ENCODE measurements at places on chromosomes 11 and 22.

GRCh38 chr22:42269432-42270175, 849 bp downstream of the TCF20 start:
- DNase-seq = no peak

- DNase-seq = no peak
Observed at GRCh38 chr11:18736590-18737148, 10.7 kb upstream of the IGSF22 start.

GRCh38 chr11:17915500-17916143, 97.2 kb downstream of the SERGEF start:
- no peak for DNase-seq

DNA sequence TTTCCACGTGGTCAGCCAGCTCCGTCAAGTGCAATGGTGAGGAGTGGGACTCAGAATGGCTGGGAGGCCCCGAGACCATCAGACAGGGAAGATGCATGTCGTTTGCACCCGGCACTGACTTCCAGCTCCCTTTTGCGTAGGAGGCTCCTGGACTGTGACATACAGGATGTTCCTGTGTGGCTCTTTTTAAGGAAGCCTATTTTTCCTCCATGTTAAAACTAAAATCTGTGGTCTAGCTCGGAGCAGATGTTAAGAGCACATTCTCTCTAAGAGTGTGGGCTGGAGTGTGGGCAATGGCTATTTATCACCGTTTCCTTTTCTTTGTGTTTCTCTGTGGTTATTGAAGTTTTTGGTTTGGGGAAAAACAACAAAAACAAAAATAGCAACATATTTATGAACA, 40.9 kb upstream of the AMPD3 start:
- no peak for DNase-seq

GRCh38 chr11:12741671-12742216, 67.5 kb downstream of the TEAD1 start:
- DNase-seq = no peak

DNA sequence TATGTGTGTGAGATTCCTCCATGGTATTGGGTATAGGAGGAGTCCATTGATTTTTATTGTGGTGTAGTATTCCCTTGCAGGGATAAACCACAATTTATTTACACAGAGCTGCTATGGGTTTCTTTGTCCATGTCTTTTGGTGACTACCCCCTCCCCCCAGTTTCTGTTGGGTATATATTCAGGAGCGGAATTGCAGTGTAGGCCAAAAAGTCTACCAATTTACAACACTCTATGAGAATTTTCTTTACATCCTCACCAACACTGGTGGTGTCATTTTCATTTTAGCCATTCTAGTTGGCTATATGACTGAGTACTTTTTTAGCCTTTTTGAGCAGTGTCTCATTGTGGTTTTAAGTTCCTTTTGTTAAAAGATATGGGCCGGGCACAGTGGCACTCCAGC, 55.2 kb upstream of the ATXN10 start:
- DNase-seq = no peak

DNA sequence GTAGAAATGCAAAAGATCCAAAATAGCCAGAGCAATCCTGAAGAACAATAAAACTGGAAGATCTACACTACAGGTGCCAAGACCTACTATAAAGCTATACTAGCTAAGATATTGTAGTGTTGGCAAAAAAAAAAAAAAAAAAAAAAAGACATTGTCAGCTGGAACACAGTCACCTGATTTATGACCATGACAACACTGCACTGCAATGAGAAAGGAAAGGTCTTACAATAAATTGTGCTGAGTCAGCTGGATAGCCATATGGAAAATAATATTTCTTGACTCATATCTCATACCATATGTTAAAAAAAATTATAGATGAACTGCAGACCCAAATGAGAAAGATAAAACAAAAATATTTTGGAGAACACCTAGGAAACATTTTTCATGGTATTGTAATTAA, 3.1 kb upstream of the PANX3 start:
- DNase-seq = no peak

DNA sequence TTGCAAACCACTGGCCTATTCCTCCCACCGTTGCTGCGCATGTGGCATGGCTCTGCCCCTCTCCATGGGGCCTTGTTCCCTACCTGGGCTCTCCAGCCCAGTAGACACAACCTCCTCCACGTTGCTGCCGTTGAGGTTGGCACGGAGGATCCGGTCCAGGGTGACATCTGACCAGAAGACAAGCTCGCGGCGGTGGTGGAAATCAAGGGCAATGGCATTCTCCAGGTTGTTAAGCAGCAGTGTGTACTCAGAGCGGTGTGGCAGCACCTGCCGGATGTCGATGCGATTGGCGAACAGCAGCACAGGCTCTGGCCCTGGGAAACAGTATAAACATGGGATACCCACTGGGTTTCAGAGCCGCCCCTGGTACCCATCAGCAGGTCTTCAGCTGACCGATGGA, 23.8 kb downstream of the LRP4 start:
- DNase-seq = no peak

DNA sequence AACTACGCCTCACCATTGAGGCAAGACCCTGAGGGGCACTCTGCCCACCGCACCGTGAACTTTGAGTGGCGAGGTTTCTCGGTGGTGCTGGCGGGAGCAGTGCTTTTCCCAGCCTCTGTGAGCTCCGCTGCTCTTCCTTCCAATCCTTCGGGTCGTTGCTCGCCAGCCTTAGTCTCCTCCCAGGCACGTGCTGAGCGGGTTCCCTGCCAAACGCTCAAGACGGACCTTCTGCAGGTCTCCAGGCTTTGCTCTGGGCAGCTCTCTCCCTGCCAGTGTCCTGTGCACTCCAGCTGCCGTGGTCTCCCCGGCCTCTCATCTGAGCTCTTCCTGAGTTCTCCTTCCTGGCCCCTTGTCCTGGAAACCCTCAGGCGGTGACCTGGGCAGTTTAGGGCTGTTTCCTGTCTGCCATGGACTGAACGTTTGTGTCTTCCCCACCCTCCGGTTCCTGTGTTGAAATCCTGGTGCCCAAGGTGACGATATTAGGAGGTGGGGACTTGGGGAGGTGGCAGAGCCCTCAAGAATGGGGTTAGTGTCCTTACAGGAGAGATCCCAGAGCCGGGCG, 11.2 kb upstream of the MUC6 start:
- no peak for DNase-seq

DNA sequence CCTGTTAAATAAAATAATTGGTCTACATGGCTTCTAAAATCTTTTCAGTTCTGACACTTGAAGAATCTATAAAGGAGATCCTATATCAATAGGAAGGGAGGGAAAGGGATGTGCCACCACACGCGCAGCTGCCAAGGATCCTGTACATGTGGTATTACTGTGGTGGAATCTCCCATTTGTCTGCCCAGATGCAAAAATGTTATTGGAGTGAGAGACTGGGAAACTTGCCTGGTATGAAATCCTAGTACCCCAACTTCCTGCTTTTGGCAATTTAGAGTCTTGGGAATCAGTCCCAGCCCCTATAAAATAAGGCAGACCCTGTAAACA, 81.9 kb upstream of the PICALM start:
- peak; percentile 67 for DNase-seq

DNA sequence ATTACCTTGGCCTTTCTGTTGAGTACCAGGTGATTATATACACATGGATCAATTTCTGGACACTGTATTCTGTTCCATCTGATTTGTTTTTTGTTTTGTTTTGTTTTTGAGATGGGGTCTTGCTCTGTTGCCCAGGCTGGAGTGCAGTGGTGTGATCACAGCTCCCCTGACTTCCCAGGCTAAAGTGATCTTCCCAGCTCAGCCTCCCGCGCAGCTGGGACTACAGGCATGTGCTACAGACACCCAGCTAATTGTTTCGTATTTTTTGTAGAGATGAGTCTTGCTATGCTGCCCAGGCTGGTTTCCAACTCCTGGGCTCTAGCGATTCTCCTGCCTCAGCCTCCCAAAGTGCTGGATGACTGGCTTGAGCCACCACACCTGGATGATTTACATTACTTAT, 19.0 kb downstream of the TCIRG1 start:
- no peak for DNase-seq

DNA sequence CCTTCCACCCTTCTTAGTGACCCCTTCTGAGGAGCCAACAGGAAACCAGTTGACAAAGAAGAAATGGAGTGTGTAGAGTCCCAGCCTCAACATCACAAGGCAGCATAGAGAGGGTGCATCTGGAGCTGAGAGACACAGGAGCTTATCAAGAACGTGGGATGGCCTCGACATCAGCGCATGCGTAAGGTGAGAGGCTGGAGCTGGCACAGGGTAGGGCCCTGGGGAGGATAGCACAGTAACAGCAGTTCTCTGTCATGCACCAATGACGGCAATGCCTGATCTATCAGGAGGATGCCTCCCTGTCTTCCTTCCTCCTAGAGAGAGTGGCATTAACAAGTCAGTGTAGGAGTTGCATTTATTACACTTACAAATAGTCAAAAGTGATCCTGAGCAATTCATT, 426.1 kb downstream of the NTM start:
- DNase-seq = no peak

DNA sequence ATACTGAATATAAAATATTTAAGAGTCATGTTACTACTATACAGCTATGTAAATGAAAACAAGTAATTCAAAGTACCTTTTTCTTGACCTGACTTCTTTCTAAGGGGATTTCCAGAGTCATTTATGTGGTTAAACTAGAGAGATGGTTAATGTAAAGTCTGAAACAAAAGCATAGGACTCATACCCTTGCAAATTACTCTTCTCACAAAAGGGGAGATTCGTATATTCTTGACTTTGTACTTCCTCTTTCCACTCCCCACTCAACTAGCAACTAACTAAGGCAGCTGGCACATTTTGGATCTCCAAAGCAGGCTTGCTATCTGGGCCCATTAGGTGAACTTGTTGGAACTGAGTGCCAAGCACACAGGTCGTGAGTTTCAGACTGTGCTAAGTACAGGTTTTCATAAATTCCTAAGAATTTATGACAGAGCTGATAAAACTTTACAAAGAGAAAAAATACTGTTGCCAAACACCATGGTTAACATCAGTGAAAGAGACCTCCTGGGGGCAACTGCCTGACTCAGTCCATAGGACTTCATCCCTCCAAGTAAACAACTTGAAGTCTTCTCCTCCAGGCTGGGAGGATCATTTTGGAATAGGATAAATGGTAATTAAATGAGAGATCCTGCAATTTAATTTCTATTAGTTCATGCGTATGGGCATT, 77.0 kb upstream of the DDI1 start:
- peak; percentile 40 for DNase-seq

- peak; percentile 49 for DNase-seq
Observed at GRCh38 chr11:72548463-72548862, 114.1 kb upstream of the CLPB start.

DNA sequence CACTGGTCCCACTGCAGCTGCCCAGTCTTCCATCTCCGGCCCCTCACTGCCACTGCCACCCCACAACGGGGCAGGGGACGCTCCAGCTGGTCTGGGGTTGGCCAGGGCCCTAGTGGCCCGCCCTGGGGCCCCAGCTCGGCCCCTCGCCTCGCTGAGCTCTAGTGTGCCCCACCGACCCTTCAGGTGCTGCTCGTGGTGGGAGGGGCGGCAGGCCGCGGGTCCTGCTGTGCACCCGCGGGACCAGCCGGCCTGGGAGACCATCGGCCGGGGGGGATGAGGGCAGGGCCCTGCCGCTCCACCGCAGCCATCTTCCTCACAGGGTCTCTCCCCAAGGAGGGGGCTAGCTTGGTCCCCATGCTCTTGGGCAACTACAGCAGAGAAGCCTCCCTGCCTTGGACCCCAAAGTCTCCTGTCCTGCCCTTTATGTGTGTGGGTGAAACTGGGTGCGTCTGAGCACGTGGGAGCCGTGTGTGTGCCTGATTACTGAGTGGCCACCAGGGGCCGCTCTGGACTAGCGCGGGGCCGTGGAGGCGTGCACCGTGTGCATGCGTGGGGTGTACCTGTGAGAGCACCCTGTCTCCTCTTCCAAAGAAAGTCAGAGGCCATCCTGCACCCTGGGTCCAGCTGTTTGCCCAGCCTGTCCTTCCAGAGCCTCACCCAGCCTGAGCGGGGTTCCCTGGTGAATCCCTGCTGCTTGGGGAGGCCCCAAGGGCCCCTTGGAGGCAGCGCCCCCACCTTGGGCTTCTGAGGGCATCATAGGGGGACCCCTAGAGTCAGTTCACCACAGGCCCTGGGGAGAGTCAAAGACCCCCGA, 6.0 kb upstream of the ACR start:
- peak; percentile 44 for DNase-seq

- no peak for DNase-seq
Observed at GRCh38 chr11:12815931-12816494, 141.8 kb downstream of the TEAD1 start.

GRCh38 chr22:37454857-37455686, 27.8 kb upstream of the ELFN2 start:
- DNase-seq = peak; percentile 76

DNA sequence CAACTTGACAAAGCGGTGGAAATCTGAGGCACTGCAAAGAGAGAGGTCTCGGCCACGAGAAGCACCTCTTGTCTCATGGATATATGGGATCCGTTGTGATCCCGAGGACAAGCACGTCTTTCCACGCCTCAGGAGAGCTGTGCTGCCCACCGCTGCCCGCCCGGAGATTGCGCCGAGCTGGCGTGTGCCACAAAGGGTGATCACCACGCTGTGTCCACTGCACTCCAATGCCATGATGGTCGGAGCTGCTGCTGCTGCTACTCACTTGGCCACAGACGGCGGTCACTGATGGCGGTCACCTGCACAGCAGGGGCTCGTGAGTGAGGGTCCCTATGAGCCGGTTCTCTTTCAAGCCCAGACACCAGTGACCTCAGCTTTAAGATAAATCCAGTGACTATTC, 51.1 kb downstream of the SHANK2 start:
- DNase-seq = no peak

GRCh38 chr22:37331856-37332536, 49.7 kb downstream of the CYTH4 start:
- DNase-seq = no peak

GRCh38 chr11:12801976-12802375, 127.8 kb downstream of the TEAD1 start:
- no peak for DNase-seq

DNA sequence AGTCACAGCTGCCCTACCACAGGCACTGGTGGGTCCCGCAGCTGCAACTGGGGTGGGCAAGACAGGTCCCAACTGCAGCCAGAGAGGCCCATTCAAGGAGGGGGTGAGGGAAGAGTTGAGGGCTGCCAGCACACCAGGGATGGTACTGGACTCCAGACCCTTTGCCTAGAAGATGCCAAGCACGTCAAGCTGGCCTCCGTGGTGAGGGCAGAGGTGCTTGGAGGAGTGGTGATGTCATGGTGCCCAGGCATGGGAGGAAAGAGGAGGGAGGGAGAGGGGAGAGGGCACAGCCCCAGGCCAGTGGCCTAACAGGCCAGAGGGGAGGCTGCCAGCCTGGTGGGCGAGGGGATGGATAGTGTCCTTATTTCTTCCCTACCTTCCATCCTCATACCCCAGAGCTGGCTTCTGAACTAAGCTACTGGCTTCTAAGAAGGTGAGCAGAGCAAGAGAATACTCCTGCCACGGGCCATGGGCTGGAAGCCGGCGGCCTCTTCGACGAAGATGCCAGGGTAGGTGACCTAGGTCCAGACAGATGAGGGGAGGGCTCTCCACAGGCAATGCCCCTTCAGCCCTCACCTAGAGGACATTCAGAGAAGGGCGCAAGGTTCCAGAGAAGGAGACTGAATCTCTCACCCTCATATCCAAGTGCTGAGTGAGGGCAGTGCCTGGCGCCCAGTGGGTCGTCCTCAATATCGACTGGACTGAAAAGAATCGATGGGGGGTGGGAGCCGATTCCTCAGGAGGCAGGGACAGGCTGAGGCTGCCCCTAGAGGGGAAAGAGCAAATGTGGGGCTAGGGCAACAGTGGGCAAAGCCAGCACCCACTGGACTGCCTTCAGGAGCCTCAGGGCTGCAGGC, 1.8 kb downstream of the SYT7 start:
- no peak for DNase-seq

Data from AG10803 (cell line).